Stimulated activated CD8-positive, alpha-beta memory T cell treated with anti-CD3 and anti-CD28 coated beads, Interleukin-15, amount 100 ng/mL, for 4 hours (primary cell): ENCODE measurements at places on chromosomes 1 and 21.

GRCh38 chr1:186682736-186683135 lies 2.5 kb upstream of the PTGS2 start:
- DNase-seq = no peak

GRCh38 chr1:236416165-236416564 lies 22.1 kb downstream of the EDARADD start:
- DNase-seq = no peak

- DNase-seq = no peak
Observed at GRCh38 chr1:203163891-203164635, 11.6 kb downstream of the MYBPH start.

GRCh38 chr21:20661745-20662422 lies 336.3 kb upstream of the NCAM2 start:
- no peak for DNase-seq

DNA sequence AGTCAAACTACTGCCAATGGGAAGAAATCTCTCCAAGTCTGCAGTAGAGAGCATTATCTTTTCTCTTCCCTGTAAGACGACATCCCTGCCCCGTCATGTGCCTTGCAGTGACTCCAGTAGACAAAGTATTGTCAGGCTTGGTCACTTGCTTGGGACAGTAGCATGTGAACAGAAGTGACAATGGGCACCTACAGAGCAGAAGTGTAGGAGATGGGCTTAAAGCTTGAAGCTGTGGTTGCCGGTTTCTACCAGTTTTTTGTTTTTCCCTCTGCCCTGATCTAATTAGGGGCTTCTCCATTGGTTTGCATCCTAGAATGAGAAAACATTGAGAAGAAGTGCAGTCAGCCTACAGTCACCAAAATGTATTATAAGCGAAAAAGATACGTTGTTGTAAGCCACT lies 12.7 kb downstream of the F3 start:
- no peak for DNase-seq

DNA sequence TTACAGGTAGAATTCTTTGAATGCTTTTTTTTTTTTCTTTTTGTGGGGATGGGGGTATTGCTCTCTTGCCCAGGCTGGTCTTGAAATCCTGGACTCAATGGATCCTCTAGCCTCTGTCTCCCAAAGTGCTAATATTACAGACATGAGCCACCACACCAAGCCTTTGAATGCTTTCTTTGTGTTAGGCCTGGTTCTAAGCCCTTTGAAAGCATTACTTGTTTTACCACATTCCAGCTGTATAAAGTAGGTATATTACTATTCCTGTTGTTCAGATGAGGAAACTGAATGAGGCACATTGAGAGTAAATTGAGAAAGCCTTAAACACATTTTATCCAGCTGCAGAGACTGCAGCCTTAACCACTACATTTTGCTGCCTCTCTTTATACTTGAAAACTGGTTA lies 841.8 kb upstream of the ADGRL4 start:
- no peak for DNase-seq

GRCh38 chr21:26070822-26071425 lies 99.6 kb downstream of the APP start:
- DNase-seq = no peak

- DNase-seq = no peak
Observed at GRCh38 chr1:9128166-9128519, 759 bp downstream of the GPR157 start.

GRCh38 chr1:178011465-178011828 lies 41.6 kb upstream of the SEC16B start:
- DNase-seq = no peak

GRCh38 chr1:38310079-38310478 lies 263.5 kb upstream of the POU3F1 start:
- DNase-seq = no peak

- no peak for DNase-seq
Observed at GRCh38 chr21:43190544-43190943, 21.7 kb downstream of the CRYAA start.

- no peak for DNase-seq
Observed at GRCh38 chr1:108881369-108881768, 4.6 kb downstream of the GPSM2 start.

DNA sequence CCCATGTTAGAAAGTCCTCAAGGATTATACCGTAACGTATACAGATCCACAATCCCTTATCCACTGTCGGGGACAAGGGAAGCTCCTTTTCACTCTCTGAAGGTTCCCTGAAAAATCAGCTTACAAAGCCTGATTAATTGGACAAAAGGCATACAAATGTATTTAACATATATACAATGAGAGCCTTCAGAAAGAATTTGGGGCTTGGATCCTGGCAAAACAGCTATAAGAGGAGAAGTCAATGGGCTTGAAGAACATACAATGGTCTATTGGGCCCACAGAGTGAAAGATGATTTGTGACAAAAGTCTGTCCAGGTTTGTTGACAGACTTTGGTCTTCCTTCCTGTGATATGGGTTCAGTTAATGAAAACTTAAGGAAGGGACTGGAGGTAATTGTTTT lies 10.7 kb downstream of the TACSTD2 start:
- DNase-seq = no peak

- no peak for DNase-seq
Observed at GRCh38 chr21:31908106-31909031, 35.5 kb downstream of the HUNK start.

DNA sequence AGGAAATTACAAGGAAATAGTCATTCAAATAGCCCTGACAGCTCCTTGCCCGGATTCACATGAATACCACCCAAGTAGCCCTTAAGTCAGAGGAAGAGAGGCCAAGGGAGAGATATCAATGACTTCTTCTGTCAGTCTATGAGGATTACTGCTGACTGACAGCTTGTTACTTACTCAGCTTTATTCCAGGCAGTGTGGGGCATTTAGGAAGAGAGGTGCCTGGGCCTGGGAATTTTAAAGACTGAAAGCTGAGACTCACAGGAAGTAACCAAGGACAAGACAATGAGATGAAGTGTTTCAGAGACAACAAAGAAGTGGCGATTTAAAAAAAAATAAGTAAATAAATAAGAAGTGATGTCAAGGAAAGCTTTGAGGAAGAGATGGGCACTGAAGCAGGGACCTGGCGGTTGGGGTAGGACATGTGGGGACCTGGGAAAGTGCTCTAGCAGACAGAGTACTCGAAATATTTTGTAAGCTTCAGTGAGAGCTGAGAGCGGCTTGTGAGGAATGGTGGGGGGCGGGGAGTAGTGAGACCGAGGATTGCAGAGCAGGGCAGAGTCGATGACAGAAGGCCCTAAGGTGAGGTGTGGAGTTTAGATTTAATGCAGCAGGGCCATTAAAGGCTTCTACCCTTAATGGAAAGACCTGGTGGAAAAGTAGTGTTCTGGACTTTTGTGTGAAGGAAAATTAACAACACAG lies 58.9 kb downstream of the ST3GAL3 start:
- DNase-seq = no peak
